ENCODE measurements at places on chromosomes 7 and 10.

DNA sequence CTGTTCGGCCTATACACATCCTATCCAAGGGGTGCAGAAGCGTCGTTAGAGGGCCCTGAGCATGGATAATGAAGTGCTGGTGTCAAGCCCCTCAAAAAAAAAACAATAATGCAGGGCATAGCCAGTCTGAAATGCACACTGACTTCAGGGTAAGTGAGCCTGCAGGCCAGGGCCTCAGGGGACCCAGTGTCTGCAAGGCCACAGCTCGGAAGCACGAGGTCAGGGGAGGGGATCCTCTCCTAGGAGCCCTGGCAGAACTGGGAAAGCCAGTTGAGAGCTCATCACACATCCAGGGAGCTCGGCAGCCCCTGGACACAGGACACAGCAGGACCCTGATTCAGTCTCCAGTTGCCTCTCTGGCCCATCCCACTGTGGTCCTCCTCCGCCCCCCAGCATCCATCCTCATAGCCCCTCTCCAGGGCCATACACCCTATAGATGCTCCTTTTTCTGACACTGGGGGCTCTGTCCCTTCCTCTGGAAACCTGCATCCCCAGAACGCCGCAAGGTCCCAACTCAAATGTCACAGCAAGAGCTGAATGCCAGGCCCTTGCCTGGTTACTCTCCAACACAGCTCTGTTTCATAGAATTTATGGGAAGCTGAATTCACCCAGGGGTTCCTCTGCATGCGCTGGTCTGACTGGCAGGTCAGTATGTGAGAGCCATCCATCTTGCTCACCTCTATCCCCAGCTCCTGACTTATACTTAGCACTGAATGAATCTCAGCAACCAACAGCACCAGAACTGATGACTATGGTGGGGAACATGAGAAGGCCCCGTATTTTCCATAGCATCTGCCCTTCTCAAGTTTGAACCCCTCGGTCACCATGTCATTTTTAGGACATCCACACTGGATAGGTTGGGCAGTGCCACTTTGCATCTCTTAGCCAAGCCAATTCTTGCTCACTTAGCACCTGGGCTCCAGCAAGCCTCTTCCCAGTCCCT lies 717.0 kb upstream of the IGFBP3 start:
- no peak for DNase-seq

- no peak for DNase-seq
Observed at GRCh38 chr7:25187932-25188331, 40.4 kb downstream of the NPVF start.

GRCh38 chr10:82468453-82468852 lies 593.5 kb downstream of the NRG3 start:
- no peak for DNase-seq

DNA sequence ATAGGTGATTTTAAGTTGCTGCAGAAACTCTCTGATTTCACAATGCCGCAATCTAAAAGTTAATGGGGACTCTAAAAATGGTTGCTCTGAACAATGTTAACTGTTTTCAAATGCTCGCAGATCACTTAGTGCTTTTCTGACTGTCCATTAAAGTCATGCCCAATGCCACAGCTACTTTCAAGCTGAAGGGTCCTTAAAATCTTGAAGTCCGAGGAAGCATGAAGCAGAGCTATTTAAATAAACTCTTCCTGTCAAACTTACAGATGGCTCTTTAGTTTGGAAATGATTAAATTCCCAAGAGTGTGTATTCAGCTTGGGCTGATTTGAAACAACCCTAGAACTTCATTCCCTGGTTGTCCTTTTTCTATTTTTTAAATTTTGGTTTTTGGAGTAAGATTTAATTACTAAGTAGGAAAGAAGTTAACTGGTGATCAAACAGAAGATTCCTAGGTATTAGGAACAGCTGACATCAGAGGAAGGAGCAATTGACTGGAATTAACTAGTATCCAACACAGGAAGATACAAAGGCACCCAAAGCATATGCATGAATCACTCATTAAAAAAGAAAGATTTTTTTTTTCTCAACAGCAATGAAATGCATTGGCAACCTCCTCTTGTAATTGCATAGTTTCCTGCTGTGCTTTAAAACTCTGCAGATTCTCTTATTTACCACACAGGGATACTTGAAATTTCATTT lies 105.1 kb downstream of the NRP1 start:
- DNase-seq: no peak

- DNase-seq: peak; percentile 82
Observed at GRCh38 chr10:3761021-3761686, 23.9 kb downstream of the KLF6 start.

DNA sequence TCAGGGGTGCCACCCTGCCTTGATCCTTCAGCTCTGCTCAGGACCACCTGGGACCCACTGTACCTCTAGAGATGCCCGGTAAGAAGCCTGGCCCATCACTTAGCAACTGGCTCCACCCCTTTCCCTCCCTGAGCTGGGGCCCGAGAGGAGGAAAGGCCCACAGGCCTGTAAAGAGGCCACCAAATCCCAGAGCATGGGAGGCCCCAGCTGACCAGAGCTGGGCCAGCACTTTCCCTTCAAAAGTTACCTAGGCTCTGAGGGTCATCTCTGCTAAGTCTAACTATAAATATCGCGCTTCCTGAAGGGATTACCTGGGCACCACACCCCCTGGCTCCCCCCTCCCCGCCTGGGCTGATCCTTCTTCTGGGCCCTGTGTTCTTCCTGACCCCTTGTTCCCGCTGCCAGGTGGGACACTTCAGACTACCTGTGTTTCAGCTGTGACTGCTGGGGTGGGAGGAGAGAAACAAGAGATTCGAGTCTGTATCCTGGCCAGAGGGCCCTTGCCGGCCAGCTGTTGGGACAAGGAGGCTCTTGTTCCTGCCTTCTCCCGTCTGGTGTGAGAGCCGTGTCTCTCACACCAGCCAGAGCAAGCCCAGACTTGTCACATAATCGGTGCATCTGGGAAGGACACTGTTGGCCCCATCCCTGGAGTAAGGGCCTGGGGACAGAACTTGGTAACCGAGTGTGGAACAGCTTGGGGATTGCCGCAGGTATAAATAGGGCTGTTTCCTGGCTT lies 22.8 kb upstream of the ANKRD2 start:
- no peak for DNase-seq

DNA sequence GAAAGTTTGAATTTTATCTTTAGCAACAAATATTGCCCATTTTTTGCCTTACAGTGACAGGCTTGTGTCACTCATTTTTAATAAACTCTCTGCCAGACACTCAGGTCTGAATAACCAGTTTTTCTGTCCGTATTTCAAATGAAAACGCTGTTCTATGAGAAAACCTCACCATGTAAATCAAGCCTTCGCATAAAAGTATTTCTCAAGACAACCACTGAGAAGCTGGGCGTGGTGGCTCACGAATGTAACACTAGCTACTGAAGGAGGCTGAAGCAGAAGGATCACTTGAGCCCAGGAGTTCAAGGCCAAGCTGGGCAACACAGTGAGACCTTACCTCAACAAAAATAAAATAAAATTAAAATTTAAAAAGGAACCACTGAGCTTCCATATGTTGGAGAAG lies 339.3 kb downstream of the PARD3 start:
- DNase-seq: no peak

GRCh38 chr10:87646192-87646909 lies 13.3 kb upstream of the PAPSS2 start:
- DNase-seq: no peak

DNA sequence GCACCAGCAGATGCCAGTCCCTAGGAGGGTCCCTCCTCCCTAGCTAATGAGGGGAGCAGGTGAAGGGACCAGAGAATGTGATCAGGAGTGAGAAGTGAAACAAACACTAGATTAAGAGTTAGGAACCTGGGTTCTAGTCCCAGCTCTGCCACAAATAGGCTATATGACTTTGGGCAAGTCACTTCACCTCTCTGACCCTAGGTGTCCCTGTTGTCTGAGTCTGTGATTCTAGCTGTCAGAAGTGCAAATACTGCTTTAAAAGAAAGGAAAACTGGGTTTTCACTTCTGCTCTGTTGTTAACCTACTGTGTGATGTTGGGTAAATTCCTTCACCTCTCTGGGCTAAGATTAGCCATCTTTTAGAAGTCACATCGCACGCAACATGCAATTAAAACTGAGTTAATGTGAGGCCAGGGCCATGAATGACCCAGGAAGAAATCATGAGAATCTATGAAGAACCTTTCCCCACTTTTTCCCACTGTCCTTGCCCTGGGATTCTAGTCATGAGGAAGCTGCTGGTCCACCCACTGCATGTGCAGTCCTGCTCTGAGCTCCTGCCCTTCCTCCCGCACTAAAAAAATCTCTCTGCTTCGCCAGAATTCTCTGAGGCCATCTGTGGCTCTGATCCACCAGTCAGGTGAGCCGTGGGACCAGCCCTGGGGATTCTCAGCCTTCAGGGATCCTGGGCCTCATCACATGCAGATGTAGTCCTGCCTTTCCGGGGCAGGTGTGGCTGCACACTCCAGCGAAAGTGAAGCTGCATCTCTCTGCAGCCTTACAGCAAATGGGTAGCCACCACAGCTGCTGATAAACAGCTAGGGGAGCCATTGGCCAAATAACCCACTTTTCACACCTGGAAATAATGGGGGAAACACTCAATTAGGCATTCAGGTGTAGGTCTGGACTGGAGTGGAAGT lies 181.7 kb downstream of the PLXNA4 start:
- peak; percentile 5 for DNase-seq

GRCh38 chr7:37534893-37535610 lies 86.4 kb upstream of the ELMO1 start:
- no peak for DNase-seq

DNA sequence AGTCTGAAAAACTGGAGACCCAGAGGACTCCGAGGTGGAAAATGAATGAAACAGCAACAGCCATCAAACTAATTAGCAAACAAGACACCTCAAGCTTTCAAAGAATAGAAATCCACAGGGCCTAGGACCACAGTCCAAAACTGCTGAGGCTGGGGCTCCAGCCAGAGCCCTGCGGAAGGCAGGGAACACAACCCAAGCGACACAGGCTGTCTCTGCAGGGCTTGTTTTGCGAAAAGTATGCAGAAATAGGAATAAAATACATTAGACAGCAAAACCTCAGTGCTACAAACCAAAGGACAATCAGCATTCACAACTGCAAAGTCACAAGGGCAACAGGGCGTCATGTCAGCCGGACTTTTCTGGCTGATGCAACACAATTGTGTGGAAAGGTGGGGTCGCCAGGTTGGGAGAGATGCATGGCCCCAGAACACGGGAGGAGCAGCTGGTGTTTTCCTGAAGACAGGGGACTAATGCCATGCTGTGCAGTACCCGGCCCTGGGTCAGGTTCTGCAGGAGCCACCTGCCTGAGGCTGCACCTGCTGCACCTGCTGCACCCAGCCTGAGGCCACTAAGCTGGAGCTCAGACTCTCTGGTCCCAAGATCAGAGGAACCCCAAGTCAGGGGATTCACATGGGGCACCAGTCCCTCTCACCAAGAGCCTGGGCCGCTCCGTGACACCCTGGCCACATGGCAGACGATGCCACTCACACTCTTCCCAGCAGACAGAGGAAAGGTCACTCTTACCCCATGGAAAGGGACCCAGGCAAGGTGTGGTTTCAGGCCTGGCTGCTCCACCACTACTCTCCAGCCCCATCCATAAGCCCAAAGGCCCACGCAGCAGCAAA lies 74.2 kb downstream of the MAD1L1 start:
- no peak for DNase-seq

DNA sequence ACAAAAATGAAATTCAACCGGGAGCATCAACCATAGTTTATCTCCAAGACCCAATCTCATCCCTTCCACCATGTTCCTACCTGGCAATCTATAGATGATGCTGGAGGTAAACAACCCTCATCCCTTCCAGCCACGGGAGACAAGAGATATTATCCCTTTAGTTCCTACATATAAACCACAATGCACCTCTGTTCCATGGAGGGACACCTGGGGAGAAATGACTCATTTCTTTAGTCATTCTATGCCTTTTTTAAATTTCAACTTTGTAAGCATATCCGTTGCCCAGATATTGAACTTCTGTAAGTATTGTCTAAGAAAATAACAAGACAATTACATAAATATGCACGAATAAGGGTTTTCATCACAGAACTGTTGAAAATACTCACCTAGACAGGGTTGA lies 15.5 kb upstream of the SFMBT2 start:
- no peak for DNase-seq

GRCh38 chr10:113060201-113061053 lies 110.4 kb downstream of the TCF7L2 start:
- DNase-seq: peak; percentile 60

DNA sequence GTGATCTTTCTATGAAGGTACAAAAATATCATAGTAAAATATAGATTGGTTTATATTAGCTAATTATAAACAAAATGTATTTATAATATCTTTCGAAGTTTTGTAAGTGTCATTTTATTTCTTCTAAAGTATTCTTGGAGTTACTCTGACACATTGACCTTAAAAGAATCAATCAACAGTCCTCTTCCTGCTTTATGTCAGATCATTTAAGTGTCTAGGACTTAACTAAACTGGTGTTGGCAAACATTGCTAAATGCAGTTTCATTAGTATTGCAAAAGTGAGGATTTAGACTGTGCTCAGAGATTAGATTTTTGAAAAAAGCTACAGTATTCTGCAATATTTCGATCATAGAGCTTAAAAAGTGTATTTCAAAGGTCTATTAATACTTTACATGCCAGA lies 10.3 kb downstream of the GLCCI1 start:
- no peak for DNase-seq

GRCh38 chr7:42123716-42124115 lies 113.3 kb downstream of the GLI3 start:
- DNase-seq: no peak

DNA sequence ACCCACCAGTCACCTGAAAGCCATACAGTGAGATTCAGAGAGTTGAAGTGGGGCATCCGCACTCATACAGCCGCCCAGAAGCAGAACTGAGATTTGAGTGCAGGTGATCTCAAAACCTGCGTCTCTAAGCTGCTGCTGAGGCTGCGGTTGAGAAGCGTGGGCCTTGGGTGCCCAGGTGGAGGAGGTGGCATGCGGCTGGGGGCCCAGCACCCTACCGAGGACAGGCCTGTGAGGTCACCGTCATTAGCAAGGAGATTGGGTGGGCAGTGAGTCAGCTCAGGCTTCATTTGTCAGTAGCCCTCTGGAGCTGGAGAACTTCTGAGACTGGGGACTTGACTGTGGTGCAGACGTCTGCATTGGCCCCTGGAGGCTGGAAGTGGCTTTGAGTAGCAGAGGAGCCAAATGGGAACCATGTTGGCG lies 29.8 kb downstream of the ZMIZ1 start:
- DNase-seq: no peak

DNA sequence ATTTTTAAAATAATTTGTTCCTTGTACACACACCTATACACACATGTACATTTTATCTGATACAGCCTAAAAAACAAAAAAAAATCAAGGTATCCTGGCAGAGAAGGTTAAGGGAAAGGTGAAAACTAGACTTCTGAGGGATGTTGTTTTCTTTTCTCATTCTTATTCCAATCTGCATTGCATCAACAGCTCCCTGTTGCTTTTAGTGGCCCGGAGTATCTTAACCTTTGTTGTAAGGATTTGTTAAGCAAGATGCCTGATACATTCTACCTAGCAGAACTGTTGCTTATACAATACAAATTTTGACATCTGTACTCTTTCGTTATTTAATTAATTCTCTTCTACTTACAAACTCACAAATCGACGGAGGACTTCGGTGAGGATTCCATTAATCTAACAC lies 167.4 kb downstream of the GNAI1 start:
- no peak for DNase-seq

- no peak for DNase-seq
Observed at GRCh38 chr7:144826208-144826607, 9.6 kb downstream of the TPK1 start.
